ENCODE measurements at places on chromosomes 5 and 9.

GRCh38 chr5:11422342-11422741, 481.9 kb downstream of the CTNND2 start:
- DNase-seq = no peak

DNA sequence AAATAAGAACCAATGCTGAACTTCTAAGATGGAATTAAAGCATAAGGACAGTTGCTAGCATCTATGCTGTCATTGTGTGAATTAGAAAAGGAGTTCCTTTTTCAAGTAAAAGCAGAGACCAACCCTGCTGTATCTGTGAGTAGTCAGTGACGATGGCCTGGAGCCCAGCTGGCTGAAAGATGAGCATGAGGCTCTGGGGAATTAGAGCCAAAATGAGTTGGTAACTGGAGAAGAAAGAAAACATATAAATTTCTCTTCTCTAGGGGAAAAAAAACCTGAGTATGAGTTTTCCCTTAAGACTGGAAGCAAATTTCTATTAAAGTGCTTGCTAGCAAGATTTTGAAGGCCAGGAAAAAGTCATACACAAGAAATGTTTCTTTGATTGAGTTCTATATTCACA, 1.6 kb upstream of the SPZ1 start:
- DNase-seq = no peak

- DNase-seq = no peak
Measured at GRCh38 chr5:35681911-35682310, 64.2 kb downstream of the SPEF2 start.

- DNase-seq = no peak
Measured at GRCh38 chr5:36173426-36173825, 21.5 kb downstream of the SKP2 start.

- DNase-seq = no peak
Measured at GRCh38 chr5:157456301-157456700, 3.7 kb upstream of the NIPAL4 start.

- no peak for DNase-seq
Measured at GRCh38 chr5:154784856-154785255, 29.7 kb downstream of the LARP1 start.

DNA sequence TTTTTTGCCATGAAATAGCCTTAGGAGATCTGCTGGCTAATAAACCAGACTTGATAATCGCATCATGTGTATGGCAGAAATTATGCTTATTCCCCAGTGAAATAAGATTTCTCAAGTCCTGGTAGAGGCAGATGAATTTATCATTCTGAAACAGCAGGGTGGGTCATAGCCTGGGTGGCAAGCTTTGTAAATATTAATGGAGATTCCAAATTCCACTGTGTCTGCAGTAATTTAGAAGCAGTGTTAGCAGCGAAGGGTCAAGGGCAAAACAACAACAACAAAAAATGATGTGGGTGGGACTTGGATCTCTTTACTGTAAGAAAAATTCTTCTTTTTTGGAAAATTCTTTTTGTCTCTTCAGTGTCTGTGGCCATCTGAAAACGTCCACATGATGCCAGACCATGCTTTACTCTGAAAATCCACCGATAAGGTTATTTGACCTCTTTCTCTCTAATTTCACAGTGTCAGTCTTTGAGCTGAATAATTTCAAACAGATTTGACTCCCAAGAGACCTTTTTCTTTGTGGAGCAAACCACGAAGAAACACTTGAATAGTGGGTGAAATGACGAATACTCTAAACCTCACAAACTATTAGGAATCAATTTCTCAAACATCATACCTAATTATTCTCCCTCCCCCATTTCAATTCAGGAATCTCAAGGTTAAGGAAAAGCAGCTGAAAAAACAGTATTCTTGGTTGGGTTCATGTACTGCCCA, 106.0 kb upstream of the RPS23 start:
- no peak for DNase-seq

DNA sequence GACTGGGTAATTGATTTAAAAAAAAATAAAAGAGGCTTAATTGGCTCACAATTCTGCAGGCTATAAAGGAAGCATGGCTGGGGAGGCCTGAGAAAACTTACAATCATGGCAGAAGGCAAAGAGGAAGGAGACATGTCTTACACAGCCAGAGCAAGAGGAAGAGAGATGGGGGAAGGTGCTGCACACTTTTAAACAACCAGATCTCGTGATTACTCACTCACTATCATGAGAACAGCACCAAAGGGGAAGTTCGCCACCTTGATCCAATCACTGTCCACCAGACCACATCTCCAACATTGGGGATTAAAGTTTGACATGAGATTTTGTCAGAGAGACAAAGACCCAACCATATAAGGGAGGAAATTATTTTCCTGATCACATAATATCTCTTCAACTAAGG, 138.8 kb upstream of the NR4A3 start:
- DNase-seq = no peak

All from SW 1271 (cell line).